ENCODE measurements at places on chromosomes 1 and 21.

GRCh38 chr1:59422921-59423575 lies 126.2 kb downstream of the FGGY start:
- peak; percentile 39 for DNase-seq

DNA sequence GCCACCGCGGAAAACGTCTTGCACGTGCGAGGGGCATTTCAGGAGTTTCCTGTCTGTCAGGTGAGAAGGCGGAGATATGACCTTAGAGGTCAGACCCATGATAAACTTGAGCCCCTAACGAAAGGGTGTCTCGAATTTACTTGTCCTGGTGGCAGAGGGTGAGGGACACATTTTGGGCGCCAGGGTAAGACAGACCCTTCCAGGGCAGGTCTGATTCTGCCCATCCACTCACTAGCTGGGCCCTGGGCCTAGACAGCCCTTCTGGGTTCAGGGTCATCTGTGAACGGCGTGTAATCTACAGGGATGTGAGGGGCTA lies 395 bp upstream of the CSRP1 start:
- no peak for DNase-seq

GRCh38 chr1:178966312-178966711 lies 59.4 kb upstream of the FAM20B start:
- DNase-seq: no peak

DNA sequence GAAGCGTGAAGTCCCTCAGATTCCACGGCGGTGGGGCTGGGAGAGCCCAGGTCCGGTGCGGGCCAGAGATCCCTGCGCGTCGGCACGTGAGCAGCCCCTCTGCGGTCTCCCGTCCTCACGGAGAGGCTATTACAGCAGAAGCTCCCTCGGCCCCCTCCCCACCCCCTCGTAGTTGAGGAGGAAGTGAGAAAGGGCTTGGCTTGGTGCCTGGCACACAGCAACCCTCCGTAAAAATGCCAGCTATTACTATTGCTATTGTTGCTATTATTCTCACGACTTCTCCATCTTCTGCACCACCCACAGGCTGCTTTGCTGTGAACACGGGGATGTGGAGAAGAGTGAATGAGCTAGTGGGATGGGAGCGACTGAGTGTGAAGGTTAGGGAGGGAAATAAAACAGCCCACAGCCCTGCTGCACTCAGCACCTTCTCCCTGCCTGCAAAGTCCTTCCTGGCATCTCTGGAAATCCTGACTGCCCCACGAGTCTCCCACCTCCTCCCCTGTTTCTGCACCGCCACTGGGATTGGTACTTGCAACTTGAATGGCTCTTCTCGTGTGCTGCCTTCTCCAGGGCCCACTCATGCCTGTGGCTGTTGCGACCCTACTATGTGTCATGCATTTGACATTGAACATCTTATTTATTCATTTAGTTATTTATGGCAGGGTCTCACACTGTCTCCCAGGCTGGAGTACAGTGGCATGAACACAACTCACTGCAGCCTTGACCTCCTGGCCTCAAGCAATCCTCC lies 26.6 kb downstream of the ZBTB18 start:
- DNase-seq: no peak

GRCh38 chr1:156608981-156609380 lies 7.7 kb upstream of the GPATCH4 start:
- peak; percentile 31 for DNase-seq

GRCh38 chr1:227774051-227774731 lies 39.0 kb downstream of the SNAP47 start:
- DNase-seq: no peak

GRCh38 chr1:116910379-116911187 lies 867 bp downstream of the PTGFRN start:
- peak; percentile 27 for DNase-seq

DNA sequence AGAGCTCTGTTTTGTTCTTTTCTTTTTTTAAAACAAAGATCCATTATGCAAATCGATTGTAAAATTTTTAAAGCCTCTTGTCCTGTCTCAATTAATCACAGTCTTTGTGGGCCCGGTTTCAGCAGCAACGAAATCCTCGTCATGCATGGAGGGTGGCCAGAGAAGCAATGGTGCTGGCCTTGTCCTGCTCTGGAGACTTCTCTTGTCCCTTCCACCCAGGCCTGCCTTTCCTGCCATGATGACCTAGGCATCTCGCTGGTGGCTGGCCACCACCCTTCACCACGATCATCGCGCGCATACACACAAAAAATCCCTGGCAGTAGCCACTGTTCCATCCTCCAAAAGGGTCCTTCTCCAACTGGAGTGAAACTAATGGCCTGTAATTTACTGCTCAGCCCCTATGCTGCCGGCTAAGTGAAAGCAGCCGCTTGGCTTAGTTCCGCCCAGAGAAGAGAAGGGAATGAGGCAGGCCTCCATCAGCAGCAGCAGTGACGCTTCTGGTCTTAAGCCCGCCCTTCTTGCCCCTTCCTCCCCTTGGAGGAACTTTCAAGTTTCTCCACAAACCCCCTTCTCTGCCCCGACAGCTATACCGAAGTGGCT lies 309.5 kb downstream of the NPHP4 start:
- DNase-seq: no peak

DNA sequence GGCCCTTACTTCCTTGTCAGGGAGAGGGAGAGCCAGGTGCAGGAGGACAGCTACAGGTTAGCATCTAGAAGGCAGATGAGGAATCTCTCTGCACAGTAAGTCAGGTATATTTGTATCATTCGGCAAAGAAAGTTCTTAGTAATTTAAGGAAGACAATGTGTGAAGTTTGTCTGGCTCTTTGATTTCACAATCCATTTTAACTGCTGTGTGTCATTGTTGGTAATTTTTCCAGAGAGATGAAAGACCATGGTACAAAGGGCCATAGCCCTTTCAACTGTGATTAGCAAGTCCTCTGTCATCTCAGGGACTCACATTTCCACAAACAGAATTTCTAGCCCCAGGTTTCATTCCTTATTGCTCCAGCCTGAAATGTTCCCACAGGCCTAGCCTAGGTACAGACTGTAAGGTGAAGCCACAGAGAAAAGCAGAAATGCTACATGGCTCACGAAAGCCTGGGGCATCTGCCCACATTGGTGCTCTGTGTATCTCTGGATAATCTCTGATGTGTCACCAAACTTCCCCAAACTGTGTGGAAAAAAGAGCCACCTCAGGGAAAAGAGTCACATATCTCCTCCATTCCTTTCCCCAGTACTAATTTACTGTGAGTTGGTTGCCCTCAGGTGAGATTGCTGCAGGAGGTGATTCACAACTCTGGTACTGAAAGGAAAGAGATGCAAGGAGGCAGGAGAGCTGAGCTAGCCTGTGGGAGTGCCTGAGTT lies 70.6 kb downstream of the SYT6 start:
- DNase-seq: peak; percentile 51

GRCh38 chr1:81549588-81550127 lies 251.1 kb upstream of the ADGRL2 start:
- no peak for DNase-seq

- no peak for DNase-seq
Observed at GRCh38 chr1:23433122-23433521, 8.6 kb upstream of the TCEA3 start.

- no peak for DNase-seq
Observed at GRCh38 chr1:167102906-167103573, 9.2 kb downstream of the STYXL2 start.

GRCh38 chr1:65195495-65196417 lies 47.8 kb downstream of the AK4 start:
- no peak for DNase-seq

DNA sequence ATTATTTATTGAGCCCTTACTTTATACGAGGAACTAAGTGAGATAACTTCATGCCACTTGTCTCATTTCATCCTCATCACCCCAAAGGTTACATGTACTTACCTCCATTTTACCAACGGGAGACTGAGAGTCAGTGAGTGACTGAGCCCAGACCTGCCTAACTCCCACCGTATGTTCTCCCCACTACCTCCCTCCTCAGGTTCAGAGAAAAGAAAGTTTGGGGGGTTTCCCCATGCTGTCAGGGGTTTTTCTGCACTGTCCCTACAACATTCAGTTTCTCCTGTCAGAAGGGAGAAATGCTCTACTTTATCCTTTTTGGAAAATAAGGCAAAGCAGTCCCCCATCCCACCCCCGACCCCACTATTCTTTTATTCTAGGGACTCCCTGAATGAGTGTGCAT lies 32.9 kb downstream of the FAM78B start:
- no peak for DNase-seq

Measured in inflammatory macrophage treated with lipopolysaccharide for 4 hours (primary cell).